LNCaP clone FGC (cell line): ENCODE measurements at places on chromosomes 3 and 15.

DNA sequence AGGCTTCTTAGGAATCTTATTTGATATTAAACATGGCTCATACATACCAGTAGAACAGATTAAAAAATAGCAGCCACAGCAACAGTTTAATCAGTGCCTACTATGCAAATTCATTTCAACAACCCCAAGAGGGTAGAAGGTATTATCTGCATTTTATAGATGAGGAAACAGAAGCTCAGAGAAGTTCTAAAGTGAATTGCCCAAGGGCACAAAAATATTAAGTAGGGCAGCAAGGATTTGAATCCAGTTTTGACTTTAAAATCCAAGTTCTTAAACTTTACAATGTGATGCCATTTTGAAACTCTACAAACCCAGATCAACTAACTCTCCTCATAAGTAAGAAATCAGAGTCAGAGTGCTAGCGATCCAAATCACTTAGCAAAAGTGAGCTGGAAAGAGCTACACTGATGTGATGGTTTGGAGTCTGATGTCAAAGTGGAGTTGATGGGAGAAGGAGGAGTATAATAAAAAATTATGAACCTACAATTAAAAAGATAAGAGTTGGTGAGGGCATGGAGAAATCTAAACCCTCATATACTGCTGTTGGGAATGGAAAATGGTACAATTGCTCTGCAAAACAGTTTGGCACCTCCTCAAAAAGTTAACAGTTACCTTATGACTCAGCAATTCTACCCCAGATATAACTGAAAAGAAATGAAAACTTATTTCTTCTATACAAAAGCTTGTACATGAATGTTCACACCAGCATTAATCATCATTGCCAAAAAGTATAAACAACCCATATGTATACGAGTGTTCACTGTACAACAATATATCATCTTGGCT lies 51.0 kb upstream of the PLXND1 start:
- no peak for DNase-seq

GRCh38 chr15:63023351-63023945 lies 19.1 kb upstream of the TPM1 start:
- no peak for DNase-seq

DNA sequence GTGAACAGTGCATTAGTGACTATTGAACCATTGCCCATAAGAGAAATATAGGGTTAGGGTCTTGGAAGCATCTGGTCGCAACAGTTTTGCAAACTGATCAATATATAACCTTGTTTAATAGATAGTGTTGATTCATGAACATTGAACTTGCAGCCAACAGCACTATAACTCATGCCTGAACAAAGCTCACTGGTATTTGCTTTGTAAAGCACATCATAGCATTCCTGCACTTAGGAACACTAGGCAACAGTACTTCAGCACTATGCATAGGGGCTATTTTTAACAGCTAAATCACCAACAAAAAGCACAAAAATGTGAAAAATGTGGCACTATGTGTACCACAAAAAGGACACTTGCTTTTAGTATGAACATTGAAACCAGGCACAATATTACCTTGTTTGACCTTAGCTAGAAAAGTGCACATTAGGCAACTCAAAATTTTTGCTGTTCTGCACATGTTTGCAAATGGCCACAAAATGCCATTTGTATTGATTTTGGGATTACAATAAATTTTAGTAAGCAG lies 68.0 kb downstream of the OXNAD1 start:
- no peak for DNase-seq

- no peak for DNase-seq
Measured at GRCh38 chr15:91751611-91752010, 101.9 kb upstream of the SLCO3A1 start.

GRCh38 chr3:178487752-178488151 lies 48.5 kb upstream of the KCNMB2 start:
- DNase-seq, result no peak

DNA sequence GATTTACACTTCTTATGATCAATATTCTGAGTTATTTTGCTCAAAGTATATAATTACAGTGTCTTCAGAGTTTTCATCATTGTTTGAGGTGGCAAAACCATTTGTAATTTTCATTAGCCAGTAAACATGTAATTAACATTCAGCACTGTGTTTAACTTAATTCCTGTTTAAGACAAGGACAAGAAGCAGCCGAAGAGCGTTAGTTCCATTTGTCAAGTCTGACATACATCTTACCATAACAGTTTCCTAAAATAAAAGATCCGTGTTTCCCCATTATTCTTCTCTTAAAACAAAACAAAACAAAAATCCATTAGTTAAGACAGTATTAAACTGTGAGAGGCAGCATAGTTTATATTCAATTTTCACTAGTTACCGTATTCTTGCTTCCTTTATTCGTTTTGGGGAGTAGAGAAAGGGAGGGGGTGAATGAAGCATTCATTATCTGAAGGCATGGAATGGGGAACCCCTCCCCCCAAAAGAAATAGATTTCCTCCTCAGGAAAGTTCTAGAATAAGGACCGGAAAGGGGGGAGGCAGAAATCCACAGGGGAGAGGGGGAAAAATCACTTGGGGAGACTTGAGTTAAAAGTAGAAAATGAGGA lies 5.5 kb upstream of the NR2F2 start:
- no peak for DNase-seq

DNA sequence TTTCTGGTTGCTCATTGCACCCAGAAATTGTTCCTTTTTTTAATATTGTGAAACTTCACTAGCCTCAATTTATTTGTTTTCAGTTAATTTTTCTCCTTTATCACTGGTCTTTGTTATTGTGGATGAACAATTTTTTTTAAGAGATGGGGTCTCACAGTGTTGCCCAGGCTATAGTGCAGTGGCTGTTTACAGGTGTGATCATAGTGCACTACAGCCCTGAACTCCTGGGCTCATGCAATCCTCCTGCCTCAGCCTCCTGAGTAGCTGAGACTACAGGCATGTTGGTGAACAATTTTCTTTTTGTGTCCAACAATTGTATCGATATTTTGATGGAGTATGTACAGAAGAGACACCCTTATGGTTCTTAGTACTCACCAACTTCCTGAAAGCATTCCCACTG lies 26.3 kb downstream of the BLM start:
- DNase-seq, result no peak

GRCh38 chr3:113421082-113421481 lies 20.2 kb downstream of the CFAP44 start:
- DNase-seq, result no peak

DNA sequence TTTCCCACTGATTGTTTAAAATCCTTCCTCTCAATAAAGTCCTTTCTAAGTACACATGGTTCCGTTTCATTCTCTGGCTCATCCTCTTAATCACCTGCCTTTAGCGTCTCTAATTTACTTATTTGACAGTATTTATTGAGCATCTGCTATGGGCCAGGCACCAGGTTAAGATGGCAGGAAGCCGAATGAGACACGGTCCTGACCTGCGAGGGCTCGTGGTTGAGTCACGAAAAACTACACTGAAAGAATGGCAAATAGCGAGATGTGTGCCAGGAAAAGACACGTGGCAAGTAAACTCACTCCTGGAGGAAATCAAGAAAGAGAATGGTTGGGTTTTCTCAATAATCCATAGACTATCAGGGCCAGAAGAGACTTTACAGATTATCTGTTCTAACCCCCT lies 60.9 kb downstream of the HES1 start:
- DNase-seq, result no peak

DNA sequence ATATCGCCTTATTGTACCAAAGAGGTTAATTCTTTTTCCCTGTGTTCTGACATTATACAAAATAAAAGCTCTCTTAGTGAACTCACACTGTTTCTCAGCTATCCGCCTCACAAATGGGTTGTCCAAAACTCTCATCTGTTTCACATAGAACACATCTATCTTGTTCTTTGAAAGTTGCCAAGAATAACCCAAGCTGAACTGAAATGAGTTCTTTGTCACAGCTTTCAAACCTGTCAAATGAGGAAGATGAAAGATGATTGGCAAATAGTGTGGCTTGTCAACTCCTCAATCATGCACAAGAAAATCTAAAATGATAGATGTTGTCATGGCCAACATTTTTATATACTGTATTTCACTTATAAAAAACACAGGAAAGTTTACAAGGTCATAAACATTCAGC lies 168.1 kb upstream of the OSTN start:
- DNase-seq, result no peak

DNA sequence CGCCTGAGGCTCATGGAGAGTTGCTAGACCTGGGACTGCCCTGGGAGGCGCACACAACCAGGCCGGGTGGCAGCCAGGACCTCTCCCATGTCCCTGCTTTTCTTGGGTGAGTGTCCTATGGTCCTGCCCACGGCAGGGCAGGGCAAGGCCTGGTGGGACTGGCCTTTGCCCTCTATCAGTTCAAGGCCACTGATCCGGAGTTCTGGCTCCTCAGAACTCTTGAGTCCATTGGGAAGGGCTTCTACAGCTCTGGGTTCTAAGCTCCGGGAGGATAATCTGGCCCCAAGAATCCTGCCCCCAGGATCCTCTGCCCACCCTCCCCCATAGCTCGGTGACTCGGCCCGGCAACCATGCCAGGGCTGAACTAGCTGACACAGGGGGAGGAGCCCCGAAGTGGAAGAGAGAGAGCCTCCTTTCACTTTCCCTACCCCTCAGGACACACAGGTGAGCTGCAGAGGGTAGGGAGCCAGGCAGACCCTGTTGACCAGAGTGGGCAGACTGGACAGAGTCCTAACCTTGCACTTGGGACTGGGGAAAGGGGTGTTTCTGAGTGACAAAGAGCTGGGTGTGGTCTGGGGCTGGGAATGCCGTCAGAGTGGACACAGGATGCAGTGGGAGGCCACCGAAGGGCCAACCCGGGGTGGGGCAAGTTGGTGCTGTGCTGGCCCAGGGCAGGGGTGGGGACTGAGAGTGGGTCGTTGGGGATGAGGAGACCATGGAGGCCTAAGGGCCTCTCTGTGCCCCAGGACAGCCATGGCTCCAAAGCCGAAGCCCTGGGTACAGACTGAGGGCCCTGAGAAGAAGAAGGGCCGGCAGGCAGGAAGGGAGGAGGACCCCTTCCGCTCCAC lies 664 bp downstream of the PARP3 start:
- DNase-seq, result no peak

DNA sequence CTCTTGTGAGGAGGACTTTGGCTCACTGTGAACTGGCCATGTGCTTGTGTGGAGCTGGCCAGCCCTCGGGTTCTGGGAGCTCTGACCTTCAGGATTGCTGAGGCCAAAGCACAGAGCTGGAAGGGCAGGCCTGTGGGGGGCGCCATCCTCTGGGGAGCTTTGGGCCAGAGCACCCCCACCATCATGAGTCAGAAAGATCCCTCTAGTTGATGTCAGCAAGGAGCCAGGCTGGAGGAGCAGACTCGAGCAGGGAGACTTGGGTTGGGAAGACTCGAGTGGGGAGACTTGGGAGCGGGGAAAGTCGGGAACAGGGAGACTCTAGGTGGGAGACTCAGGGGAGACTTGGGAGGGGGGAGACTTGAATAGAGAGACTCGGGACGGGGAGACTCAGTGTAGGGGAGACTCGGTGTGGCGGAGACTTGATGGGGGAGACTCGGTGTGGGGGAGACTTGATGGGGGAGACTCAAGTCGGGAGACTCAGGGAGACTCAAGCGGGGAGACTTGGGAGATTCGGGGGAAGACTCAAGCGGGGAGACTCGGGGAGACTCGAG lies 37.7 kb upstream of the PLXNA1 start:
- DNase-seq, result no peak

- DNase-seq, result no peak
Measured at GRCh38 chr3:66469220-66469640, 31.6 kb downstream of the LRIG1 start.

DNA sequence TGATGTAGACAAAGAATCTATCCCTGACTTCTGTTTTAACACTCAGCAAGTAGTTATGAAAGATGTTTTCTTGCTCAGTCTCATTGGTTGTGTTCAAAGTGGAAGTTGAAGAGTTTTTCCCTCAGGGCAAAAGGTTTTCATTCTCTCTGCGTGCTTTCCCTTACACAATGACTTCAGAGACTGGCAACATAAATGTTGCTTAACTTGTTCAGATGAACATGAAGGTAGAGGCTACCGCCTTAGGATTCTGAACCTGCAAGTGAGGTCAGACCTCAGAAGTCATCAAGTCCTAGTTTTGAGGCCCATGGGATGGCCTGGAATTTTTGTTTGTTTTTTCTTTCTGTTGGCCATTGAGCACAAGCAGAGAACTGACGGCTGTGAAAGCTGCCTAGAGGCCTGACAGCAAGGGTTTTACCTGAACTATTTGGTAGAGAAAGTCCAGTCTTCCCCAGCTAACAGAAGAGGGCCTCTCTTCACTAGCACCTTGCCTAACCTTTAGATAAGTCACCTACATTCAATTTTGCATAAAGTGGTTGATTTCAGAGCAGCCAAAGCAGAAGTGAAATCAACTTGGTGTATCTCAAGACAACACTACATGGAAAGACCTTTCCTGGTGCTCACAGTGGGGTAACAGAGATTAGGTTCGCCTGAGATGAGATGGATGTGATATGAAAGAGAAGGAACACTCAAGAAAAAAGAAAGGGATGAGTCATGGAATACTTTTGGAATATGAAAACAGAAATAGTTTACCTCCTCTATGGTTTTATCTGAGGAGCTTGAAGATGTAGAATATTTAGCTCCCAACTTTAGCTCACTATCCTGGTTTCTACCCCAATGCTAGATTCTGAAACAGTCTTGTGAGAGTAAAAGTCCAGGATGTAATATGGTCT lies 53.6 kb upstream of the AP4E1 start:
- no peak for DNase-seq

DNA sequence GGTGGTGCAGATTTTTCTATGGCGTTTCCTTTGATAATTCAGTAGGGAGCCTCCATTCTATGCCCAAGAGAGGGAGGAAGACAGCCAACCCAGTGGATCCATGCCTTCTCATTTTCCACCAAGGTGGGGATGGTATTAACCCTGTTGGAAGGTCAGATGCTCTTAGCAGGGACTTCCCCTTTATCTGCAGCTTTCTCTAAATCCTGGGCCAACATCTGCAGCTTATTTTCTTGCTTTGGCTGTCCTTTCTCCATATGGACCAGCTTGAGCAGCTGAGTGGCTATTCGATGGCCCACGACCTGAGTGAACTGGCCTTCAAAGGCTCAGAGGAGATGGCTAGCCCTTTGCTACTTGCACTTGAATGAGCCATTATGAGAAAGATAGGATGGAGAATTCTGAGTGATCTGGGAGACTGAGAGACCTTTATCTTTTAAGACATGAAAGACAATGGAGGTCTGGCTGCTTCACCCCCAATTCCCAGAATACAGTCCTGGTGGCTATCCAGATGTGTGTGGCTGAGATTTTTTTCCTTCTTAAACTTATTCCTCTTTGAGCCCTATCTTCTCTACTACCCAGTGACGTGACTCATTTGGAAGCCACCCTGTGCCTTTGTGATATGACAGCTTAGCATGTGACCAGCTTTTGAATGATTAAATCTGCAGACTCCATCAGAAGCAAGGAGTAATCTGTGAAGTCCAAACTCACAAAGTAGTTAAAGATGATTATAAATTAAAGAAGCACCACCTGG lies 39.6 kb upstream of the TRAK1 start:
- DNase-seq, result no peak

DNA sequence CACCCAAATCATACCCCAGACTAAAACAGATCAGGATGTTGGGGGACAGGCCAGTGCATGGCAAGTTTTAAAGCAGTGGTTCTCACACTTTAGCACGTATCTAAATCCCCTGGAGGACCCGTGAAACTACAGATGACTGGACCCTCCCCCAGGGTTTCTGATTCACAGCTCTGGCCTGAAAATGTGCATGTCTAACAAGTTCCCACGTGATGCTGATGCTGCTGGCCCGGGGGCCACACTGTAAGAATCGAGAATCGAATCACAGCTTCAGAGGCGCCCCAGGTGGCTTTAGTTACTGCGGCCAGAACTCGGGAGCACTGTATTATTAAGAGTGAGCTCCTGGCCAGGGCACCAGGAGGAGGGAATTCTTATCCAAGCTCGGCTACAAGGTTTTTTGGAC lies 11.6 kb downstream of the ADAMTS17 start:
- DNase-seq, result no peak

GRCh38 chr3:8800016-8800415 lies 30.6 kb upstream of the OXTR start:
- no peak for DNase-seq
